C1 segment of cervical spinal cord (tissue), 14 donors: ENCODE measurements at places on chromosomes 3 and 15.

GRCh38 chr3:141858312-141858711 lies 18.1 kb upstream of the ATP1B3 start:
- no peak for DNase-seq

DNA sequence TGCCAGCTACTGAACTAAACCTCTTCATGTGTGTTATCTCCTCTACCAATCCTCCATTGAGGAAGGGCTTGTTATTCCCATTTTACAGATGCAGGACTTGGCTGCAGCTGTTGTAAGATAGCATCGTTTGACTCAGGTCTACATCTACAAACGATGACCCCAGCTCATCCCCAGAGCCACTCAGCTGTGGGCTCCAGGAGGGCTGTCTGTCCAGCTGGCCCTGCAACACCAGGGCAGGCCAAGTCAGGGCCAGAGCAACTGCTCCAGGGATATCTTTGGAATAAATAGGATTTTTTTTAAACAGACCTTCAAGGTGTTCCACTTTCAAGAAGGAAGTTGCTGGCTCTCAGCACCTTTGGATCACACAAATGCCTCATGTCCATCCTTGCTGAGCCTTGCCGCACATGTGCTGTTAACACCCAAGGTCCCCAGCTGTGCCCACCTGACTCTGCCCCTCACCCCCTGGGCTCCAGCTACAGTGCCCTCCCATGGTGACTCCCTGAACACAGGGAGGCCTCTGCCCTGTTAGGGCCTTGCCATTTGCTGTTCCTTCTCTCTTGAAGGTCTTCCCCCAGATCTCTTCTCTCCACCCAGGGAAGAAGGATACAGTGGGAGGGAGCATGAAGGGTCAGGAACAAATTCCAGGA lies 31.0 kb downstream of the ALDH1L1 start:
- DNase-seq, result no peak

GRCh38 chr3:130699765-130700164 lies 46.9 kb downstream of the PIK3R4 start:
- no peak for DNase-seq

- DNase-seq, result no peak
These were observed 245.1 kb upstream of the TLE3 start for GRCh38 chr15:70342554-70343548.

- DNase-seq, result no peak
These were observed 45.1 kb downstream of the HMCES start for GRCh38 chr3:129323651-129324294.

GRCh38 chr3:5217824-5218595 lies 30.5 kb downstream of the EDEM1 start:
- DNase-seq, result no peak

DNA sequence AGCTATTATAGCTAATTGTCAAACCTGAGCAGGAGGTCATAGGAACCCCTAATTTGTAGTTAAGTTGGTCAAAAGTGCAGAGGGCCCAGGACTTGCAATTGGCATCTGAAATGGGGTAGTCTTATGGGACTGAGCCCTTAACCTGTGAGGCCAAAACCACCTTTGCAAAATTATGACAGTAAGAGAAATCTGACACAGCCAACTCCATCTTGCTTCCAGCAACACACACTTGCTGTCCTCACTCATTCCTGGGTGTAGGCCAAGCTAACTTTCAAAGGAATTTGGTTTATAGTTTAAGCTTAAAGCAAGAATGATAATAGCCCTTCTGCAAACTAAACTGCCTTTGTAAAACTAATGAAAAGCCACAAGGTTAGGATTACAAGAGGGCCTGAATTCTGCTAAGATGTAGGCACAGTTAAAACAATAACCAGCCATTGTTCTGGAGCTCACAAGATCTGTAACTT lies 57.6 kb upstream of the FRMD4B start:
- DNase-seq, result no peak

DNA sequence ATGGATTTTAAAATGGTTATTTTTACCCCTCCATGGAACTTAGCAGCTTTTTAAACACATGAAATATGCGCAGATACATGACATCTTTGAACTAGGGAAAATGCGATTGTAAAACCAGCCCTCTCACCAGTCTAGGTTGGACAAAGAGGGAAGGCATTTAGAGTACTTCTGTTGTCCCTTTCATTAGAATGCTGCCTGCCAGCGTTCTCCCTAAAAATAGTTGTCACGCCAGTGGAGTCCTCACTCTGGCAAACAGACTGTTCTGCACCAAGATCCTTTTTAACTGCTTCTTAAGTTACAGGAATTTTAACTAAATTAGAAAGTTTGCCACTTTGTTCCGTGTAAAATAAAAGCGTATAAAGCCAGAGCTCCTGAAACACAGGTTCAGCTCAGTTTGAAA lies 295.3 kb downstream of the VPS13C start:
- DNase-seq, result no peak

DNA sequence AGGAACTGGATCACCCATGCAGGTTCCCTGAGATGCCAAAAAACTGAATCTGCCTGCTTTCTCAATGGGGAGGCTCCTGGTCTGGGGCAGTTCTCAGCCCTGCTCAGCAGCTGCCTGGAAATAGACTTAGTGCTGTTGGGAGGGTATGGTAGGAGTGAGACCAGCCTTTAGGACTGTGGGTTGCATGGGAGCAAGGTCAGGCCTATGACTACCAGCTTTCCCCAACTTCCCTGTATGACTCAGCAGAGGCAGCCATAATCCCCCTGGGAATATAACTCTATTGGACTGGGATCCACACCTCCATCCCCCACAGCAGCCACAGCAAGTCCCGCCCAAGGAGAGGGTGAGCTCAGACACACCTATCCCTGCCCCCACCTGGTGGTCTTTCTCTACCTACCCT lies 87.0 kb downstream of the CFAP44 start:
- no peak for DNase-seq

- no peak for DNase-seq
These were observed 121.8 kb downstream of the OSBPL10 start for GRCh38 chr3:31859245-31859644.
